Osteocyte (in vitro differentiated cells): ENCODE measurements at places on chromosomes 3 and 15.

GRCh38 chr3:48142316-48142870, 45.8 kb downstream of the CDC25A start:
- no peak for DNase-seq

GRCh38 chr3:42120866-42121265, 29.7 kb downstream of the TRAK1 start:
- DNase-seq: no peak

GRCh38 chr3:58064923-58065638, 56.9 kb downstream of the FLNB start:
- DNase-seq: no peak

- no peak for DNase-seq
Measured at GRCh38 chr3:100927775-100928174, 65.4 kb downstream of the ABI3BP start.

- no peak for DNase-seq
Measured at GRCh38 chr3:17151598-17152373, 267.0 kb downstream of the PLCL2 start.

DNA sequence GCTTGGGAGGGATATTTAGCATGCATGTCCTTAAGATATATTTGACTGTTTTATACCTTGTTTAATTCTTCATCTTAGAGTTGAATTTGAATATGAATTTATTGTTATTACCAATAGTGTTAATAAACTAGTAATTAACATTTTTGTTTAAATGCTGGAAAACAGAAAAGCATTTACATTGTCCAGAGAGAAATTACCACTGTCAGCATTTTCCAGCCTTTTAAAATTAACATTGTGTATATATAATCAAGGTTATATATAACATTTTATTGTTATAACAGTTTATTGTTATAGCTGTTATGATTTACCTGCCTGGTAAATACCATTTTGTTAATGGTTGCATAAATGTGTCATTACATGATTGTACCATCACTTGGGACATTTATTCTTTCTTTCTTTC, 8.0 kb upstream of the P4HTM start:
- DNase-seq: no peak

- DNase-seq: no peak
Measured at GRCh38 chr15:58875343-58875742, 58.1 kb downstream of the SLTM start.

- DNase-seq: no peak
Measured at GRCh38 chr15:45921376-45921775, 286.5 kb downstream of the SQOR start.

- DNase-seq: peak; percentile 88
Measured at GRCh38 chr3:146160321-146160963, 542 bp downstream of the PLOD2 start.

GRCh38 chr15:73856458-73857192, 16.7 kb upstream of the TBC1D21 start:
- DNase-seq: no peak

GRCh38 chr3:144852999-144853398, 881.4 kb downstream of the DIPK2A start:
- DNase-seq: no peak

DNA sequence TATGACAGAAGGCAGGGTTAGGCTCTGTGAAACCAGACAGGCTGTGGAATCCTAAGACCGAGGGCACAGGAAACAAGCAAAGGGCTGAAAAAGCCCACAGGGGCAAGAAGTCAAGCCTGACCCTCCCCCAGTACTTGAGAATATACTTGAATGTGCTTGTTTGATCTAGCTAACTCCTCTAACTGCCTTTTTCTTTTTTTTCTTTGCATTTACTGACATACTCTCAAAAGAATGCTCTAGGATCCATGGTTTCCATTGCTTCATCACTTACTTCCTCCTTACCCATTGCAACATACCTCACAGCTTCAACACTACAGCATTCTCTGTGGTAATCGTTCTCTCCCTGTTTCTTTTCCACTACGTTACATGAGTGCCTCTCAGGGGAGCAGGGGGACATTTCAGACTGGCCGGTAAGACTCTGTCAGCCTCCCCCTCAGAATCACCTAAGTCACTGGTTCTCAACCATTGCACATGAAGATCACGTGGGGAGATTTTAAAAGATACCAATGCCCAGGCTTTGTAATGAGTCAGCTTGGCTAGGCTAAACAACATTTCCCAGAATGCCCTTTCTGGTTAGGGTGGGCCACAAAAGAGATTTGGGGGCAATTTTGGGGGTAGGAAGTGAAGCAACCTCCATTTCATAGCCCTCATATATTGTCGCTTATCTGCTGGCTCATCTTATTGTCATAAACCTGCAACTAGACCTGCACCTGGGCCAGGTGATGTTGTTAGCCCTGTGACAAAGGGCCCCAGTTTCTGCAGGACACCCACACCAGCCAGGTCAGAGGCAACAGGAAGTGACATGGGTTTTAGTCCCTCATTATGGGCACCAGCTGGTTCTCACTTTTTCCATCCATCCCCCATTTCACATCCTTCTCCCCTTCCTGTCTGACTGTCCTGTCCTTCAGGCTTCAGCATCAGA, 24.6 kb upstream of the RSL24D1 start:
- DNase-seq: no peak

DNA sequence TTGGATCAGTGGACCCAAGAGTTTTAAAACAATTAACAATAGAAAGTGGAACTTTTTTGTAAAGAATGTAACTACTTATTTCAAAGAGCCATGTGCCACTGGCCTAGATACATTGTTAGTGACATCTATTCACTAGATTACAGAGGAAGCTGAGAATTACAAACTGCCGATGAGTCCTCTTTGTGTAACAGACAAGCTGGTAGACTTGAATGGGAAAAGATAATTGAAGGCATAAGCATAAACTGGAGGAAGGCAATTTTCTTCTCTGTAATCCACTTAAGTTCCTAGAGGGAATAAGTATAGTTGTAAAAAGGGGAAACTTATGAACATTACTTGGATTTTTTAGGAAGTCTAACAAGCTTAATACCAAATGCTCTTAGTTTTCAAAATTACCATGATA, 15.1 kb downstream of the THUMPD3 start:
- DNase-seq: no peak

- DNase-seq: no peak
Measured at GRCh38 chr3:102480139-102480538, 45.3 kb downstream of the ZPLD1 start.

- DNase-seq: no peak
Measured at GRCh38 chr3:97991293-97991682, 19.1 kb upstream of the RIOX2 start.

DNA sequence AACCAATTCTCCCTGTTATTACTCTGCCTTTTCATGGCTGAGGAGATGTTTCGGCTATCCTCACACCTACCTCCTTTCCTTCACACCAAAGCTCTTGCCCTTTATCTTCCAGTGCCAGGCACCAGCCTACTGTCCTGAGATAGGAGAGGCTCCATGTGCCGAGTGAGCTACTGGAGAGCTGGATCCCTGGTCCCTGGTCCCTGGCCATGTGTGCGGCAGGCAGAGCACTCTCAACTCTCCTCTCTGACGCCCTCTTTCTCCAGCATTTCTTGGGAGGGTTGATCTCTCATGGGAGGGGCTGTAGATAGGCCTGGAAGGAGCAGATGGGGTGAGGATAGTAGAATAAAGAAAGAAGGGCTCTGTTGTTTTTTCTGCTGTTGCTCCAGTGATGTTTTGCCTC, 277.1 kb upstream of the UMPS start:
- no peak for DNase-seq

GRCh38 chr15:71430782-71431181, 315.5 kb downstream of the THSD4 start:
- DNase-seq: no peak

DNA sequence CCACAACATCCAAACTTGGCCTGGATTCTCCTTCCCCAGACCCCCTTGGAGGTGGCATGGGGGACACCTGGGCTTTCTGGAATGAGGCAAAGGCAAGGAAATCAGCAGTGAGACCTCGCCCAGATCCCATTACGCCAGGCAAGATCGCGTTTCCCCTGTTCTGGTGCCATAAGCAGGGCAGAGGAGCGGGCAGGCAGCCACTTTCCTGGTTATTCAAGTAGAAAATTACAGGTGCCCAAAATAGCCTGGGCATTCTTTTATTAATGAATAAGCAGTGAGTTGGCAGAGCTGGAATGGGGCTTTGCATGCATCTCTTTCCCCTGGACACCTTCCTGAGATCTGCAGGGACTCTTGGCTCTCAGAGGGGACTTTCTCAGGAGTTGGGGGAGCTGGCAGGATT, 31.5 kb upstream of the FAM107A start:
- DNase-seq: no peak

- DNase-seq: no peak
Measured at GRCh38 chr15:97126553-97127233, 796.2 kb downstream of the NR2F2 start.

GRCh38 chr15:25783607-25784540, 79.3 kb downstream of the ATP10A start:
- DNase-seq: no peak

DNA sequence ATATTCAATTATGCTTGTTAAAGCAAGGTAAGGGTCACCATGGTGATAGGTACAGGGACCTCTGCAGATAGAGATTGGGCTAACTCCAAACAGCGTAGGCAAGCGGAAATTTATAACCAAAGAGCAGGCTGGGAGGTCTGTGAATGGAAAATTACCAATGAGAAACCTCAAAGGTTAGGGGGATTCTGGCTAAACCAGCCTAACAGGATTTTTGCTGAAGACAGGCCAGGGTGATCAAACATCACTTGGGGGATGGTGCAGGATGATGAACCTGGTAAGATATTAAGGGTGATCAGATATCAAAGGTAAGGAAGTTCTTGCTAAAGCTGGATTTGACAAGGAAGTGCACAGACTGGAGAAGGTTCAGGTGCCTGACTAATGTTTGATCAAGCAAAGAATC, 35.3 kb upstream of the SNRPN start:
- DNase-seq: no peak

- DNase-seq: no peak
Measured at GRCh38 chr3:169907476-169907875, 3.9 kb upstream of the SAMD7 start.

- DNase-seq: no peak
Measured at GRCh38 chr15:62187910-62188309, 22.8 kb upstream of the C2CD4B start.

- no peak for DNase-seq
Measured at GRCh38 chr3:172177046-172177445, 137.7 kb downstream of the FNDC3B start.

DNA sequence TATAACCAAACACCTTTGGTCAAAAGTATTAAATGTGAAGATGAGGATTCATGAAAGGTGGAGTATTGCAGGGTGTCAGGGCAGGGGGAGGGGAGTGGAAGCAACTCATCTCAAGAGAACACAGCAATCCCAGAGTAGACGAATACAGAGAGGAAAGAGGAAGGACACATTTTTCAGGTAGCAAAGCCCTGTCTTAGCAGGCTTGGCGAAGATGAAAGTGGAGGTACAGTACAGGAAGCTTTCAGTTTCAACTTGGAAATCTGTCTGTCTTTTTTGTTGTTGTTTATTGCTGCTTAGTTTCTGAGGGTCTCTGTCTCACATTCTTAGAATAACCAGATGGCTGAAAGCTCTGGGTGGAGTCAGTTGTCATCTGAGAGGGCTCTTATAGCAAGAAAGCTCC, 80.8 kb upstream of the GPR149 start:
- no peak for DNase-seq

DNA sequence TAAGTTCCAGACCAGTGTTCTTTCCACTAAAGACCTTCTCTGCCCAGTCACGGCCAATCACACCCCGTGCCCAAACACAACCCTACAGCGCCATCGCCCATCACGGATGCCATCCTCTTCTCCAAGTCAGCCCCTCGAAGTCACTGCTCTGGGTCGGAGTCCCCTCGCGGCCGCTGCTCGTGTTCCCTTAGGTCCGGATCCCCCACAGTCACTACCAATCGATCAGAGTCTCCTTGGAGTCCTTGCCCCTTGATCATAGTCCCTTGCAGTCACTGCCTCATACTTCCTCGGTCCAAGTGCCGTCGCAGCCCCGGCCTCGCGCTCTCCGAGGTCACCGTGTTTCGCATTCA, 461 bp downstream of the PCYT1A start:
- DNase-seq: no peak

- DNase-seq: no peak
Measured at GRCh38 chr15:64560501-64560900, 100.1 kb downstream of the ZNF609 start.
